SIG-M5 (cell line): ENCODE measurements at places on chromosomes 6 and 20.

GRCh38 chr6:20708367-20709124 lies 174.3 kb downstream of the CDKAL1 start:
- DNase-seq, result no peak

DNA sequence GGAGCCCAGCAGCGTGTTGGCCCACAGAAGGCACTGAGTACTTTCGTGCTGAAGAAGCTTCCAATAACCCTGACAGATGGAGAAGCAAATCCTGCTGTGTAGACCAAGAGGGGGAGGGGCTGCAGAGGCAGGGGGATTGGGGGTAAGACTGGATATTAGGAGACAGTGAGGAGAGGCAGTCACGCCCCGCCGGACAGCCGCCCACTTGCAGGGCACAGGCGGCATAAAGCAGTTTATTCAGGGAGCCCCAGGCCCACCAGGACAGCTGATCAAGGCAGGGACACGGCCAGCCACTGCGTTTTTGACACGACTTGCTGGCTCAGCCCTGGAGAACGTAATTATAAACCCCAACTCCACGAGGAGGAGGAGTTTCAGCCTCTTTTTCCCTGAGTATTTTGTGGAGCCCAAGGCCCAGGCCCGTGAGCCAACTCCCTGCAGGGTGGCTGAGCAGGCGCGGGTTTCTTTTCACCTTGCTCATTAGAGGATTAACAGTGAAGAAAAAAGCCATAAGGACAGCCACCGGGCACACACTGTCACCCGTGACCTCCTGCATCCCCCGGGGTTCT lies 177.9 kb downstream of the TFAP2C start:
- DNase-seq, result no peak

DNA sequence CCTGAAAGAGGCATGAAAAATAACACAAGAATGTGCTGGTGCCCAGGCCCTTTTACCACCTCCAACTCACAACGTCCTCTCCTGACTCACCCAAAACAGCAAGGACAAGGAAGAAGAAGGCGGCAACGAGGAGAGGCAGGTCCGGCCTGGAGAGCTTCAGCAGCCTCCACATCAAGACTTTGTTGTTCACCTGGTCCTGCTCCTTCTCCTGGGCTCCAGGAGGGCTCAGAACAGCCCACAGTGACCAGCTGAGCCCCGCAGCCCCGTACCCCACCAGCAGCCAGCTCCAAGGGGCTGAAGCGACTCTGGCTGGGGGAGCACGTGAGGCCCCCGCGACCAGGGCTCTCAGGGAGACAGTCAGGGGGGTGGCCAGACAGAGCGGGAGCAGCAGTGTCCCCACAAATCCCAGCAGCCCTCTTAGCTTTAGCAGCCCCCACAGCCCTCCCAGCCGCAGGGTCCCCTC lies 857 bp downstream of the TAP2 start:
- DNase-seq, result no peak

DNA sequence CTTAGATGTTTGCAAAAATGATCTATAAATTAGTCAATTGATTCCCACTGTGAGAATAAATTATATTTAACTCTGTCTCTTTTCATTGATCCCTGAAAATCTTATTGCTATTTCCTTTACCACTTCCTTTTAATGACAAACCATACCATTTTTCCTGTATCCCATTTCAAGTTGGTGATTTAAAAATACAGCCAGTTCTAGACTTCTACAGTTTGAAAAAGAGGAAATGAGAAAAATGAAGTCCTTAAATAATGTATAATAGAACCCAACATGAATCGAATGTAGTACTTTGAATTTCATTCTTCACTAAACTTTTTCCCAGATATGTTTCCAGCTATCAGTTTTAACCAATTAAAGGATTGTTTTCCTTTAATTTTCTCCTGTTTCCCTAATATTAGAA lies 29.5 kb upstream of the SDHAF4 start:
- no peak for DNase-seq

DNA sequence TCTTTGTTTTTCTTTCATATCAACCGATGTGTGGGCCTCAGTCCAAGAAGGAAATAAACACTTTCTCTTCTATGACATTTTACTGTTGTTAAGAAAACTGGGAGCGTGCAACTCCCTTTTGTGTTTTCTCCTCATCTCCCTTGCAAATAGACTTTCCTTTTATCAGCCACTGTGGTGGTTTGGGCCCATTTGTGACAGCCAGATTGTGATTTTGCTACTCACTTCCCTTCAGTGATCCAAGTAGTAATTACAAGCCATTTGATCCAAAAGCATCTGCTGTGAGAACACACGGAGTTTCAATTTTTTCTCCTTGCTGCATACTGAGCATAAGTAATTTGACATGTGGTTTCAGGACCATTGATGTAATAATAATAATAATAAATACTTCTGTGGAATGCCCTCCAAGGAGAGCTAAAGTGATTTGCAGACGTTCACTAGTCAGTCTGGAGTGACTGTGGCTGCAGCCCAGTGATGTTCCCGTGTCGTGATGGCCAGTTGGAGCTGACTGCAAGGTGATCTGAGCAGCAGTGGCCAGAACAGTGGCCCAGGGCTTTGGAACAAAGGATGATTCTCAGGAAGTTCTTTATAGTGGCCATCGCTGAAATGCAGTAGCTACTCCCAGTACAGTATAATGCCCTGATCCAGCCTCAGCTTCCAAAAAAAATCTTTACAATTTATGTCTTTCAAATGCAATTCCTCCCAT lies 91.9 kb upstream of the CLDN20 start:
- no peak for DNase-seq

GRCh38 chr6:107600121-107600520 lies 110.2 kb downstream of the SOBP start:
- no peak for DNase-seq

DNA sequence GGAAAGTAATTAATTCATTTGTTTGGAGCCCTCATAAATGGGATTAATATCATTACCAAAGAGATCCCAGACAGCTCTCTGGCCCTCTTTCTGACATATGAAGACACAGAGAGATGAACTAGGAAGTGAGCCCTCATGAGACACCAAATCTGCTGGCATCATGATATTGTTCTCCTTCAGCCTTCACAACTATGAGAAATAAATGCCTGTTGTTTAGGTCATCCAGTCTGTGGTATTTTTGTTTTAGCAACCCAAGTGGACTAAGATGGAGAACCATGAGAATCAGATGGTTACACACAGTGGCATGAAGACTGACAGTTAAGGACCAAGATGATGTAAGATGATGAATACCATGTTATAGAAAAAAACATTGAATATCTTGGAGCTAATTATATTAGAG lies 16.9 kb upstream of the HBS1L start:
- no peak for DNase-seq

GRCh38 chr6:129966125-129966524 lies 52.3 kb upstream of the L3MBTL3 start:
- DNase-seq, result no peak

GRCh38 chr6:131631625-131632289 lies 3.7 kb upstream of the MED23 start:
- no peak for DNase-seq

DNA sequence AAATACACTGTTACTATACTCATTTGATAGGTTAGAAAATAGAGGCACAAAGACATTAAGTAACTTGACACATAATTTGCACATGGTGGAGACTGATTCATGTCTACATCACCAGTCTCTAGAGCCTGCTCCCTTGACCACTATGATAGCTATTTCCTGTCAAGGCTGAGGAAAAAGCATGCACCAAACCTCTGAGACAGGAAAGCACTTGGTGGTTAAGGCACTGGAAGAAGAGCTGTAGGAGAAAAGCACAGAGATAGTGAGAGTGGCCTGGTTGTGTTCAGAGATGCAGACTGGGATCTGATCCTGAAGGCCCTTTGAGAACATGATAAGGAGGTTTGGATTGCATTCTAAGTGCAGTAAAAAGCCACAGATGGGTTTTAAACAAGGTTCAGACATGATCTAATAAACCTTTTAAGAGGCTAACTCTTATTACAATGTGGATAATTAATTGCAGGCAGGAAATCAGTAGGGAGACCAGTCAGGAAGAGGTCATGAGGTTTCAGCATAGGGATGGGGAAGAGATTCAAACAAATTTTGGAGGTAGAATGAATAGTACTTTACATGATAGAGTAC lies 168.9 kb downstream of the PHF3 start:
- no peak for DNase-seq

- no peak for DNase-seq
Measured at GRCh38 chr6:6741264-6741663, 152.7 kb downstream of the LY86 start.

- no peak for DNase-seq
Measured at GRCh38 chr6:98920904-98921431, 26.8 kb downstream of the FBXL4 start.

DNA sequence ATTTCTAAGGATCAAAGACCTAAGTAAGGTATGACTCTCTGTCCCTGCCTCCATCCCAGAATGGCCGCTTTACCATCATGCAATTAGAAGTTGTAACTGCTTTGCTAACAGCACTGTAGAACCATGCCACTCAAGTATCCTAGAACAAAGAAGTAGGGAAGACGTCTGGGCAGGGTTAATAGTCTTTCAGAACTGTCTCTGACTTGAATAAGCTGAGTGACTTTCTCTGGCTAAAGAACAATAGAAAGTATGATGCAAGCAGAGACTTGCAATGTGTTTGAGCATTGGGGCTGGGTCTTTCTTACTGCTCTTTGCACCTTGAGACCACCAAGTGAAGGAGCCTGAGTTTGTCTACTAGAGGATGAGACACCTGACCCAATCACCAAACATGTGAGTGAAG lies 279.6 kb upstream of the JAG1 start:
- no peak for DNase-seq

- DNase-seq, result no peak
Measured at GRCh38 chr6:163062790-163063189, 335.0 kb downstream of the PACRG start.

DNA sequence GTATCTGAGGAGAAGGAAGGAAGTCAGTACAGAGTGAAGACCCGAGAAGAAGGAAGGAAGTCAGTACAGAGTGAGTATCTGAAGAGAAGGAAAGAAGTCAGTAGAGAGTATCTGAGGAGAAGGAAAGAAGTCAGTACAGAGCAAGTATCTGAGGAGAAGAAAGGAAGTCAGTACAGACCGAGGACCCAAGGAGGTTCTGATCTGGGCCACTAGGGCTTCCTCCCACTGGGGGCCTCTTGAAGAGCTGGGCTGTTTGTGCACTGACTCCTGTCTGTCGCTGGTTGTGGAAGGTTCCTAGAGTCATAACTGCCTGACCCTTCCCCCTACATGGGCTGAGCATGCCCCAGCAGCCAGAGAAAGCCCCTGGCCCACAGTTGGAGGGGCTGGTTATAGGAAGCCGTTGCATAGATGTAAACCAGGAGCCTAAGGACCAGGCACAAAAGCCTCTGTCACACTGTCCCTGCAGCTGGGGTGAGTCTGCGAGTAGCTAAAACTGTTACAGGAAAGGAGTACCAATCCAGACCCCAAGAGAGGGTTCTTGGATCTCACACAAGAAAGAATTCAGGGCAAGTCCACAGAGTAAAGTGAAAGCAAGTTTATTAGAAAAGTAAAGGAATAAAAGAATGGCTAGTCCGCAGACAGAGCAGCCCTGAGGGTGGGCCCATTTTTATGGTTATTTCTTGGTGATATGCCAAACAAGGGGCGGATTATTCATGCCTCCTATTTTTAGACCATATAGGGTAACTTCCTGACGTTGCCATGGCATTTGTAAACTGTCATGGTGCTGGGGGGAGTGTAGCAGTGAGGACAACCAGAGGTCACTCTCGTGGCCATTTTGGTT lies 395.9 kb downstream of the PREX1 start:
- no peak for DNase-seq

GRCh38 chr20:49034070-49034732 lies 11.9 kb upstream of the CSE1L start:
- DNase-seq, result no peak

GRCh38 chr6:82372656-82373055 lies 9.0 kb downstream of the TPBG start:
- DNase-seq, result no peak

DNA sequence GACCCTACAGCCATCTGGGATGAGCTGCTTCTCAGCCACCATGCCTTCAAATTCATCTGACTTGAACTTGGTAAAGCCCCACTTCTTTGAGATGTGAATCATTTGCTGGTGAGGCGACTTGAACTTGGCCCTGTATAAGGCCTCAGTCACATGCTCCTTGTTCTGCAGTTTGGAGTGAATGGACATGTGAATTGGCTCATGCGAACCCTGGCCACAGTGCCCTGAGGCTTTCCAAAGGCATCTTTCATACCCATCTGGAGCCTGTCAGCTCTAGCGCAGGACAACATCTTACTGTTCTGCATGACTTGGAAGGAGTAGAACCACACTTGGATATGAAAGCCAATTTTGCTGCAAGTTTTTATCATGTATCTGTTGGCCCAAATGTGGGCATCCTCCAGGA lies 244.0 kb upstream of the FAM83B start:
- no peak for DNase-seq

GRCh38 chr20:22775671-22776139 lies 191.3 kb upstream of the FOXA2 start:
- DNase-seq, result no peak

- DNase-seq, result no peak
Measured at GRCh38 chr6:2497922-2498623, 252.6 kb downstream of the MYLK4 start.

DNA sequence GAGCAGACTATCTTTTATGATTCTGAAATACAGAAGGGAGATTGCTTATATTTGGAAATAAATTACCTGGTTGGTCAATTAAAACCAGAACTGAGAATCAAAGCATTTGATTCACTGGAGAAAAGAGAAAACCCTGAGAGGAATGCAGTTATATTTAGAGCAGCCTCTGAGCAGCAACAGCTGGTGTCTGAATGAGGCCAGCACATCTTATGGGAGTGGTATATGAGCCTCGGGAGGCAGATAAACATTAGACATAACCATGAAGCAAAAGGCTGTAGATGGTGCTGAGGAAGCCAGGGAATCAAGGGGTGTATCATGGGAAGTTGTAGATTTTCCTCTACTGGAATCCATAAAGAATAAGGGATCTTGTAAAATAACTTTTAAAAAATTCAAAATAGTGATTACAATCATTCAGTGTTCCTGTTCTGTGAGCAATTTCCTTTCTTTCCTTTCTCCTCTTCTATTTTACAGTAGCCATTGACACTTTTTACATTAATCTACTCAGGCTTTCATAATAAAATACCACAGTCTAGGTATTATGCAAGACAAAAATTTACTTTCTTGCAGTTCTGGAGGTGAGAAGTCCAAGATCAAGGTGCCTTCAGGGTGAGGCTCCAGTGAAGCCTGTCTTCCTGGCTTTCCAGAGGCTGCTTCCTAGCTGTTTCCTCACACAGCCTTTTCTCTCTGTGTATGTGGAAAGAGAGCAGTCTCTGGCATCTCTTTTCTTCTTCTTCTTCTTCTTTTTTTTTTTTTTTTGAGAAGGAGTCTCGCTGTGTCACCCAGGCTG lies 32.8 kb upstream of the ENPP5 start:
- no peak for DNase-seq

DNA sequence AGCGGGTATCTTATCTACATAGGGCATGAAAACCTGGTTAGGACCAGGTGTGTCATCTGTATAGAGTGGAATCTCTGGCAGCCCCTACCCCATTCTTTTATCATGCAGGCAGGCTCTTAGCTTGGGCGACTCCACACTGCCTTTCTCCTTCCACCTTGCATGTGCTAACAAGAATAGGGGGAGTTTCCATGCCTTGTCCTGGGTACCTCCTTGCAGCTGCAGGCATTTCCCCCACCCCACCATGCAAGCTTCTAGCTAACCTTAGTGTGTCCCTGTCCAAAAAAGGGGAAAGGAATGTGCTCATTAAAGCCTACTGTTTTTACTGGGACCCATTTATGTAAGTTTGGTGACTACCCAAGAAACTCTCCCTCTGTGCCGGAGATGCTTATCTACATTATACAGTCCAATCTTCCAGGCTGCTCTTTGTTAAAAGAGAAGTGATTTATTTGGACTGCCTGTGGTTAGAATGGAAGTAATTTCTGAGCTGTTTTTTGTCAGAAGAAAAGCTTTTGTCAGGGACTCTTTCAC lies 10.5 kb upstream of the CEP43 start:
- DNase-seq, result no peak

GRCh38 chr6:168359794-168360193 lies 40.2 kb upstream of the DACT2 start:
- DNase-seq, result no peak
